ENCODE measurements at places on chromosomes 12 and 14. TPM values are rescaled to one million over a fixed set of nuclear protein-coding genes. Genes with fewer than 3 reads are reported as not detected.

The GYS2 gene
- not detected for total RNA-seq

GRCh38 chr12:13891902-13892301, 89.5 kb downstream of the GRIN2B start:
- no peak for DNase-seq

DNA sequence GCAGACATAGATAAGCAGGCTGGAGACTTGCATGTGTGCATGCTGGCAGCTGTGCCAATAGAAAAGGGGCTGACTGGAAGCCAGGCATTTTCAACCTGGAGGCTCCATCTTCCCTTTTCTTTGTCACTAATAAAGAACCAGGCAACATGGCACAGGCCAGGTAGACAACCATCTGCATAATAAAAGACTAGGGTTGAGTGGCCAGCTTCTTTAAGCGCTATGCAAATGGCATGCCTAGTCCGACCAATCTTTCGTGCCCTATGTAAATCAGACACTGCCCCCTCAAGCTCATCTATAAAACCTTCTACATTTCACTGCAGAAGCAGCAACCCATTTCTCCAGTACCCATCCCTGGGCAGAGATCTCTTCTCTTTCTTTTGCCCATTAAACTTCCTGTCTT, 4.6 kb upstream of the KLRC1 start:
- no peak for DNase-seq

DNA sequence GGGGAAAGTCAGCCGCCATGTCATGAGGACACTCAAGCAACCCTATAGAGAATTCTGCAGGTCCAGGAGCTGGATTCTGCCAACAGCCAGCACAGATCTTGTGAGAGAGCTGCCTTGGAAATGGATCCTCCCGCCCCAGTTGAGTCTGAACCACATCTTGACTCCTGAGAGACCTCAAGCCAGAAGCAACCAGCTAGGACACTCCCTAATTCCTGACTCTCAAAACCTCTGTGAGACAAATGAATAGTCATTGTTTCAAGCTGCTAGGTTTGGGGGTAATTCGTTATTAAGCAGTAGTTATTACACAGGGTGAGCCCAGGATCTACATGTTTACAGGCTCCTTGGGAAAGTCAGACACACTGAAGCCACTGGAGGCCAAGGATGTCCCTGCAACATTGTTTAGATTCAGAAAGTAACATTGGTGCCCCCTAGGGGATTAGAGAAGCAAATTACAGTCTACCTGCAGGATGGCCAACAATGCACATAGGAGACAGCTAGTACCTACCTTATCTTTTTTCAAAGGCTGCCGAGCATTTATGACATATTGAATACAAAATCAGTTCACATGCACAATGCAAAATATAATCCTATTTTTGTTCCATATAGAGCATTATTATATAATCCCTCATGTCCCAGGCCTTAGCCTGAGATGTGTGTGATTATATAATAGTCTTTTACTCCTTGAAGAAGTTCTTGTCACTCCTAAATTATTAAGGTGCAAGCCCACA, 57.9 kb upstream of the FICD start:
- peak; percentile 65 for DNase-seq

The PIK3C2G gene
- total RNA-seq: not detected

GRCh38 chr12:29858270-29858786, 74.6 kb upstream of the TMTC1 start:
- no peak for DNase-seq

- DNase-seq: no peak
Observed at GRCh38 chr14:85948153-85948552, 418.2 kb downstream of the FLRT2 start.

GRCh38 chr12:22322091-22322490, 12.4 kb downstream of the ST8SIA1 start:
- no peak for DNase-seq

DNA sequence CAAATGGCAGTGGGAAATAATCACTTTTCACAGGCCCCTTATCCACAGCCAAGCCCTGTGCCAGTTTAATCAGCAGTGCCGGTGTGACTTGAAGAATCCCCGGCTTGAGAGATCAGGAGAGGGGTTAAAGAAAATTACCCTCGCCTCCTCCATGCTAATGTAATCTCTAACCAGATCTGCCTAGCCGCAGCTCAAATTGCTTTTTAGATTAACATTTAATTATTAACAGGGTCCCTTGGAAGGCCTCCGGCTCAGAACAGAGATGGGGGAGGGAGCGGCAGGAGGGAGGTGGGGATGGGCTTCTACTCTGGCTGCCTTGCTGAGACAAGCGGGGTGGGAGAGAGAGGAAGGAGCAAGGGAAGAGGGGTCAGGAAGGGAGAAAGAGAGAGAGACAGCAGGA, 24.0 kb downstream of the FAM222A start:
- no peak for DNase-seq

GRCh38 chr14:21382095-21382494, 1.7 kb downstream of the SUPT16H start:
- DNase-seq: no peak

The BICDL1 gene
- total RNA-seq: 19.9 TPM

GRCh38 chr14:105852378-105853088, 326.1 kb downstream of the TMEM121 start:
- DNase-seq: peak; percentile 78

DNA sequence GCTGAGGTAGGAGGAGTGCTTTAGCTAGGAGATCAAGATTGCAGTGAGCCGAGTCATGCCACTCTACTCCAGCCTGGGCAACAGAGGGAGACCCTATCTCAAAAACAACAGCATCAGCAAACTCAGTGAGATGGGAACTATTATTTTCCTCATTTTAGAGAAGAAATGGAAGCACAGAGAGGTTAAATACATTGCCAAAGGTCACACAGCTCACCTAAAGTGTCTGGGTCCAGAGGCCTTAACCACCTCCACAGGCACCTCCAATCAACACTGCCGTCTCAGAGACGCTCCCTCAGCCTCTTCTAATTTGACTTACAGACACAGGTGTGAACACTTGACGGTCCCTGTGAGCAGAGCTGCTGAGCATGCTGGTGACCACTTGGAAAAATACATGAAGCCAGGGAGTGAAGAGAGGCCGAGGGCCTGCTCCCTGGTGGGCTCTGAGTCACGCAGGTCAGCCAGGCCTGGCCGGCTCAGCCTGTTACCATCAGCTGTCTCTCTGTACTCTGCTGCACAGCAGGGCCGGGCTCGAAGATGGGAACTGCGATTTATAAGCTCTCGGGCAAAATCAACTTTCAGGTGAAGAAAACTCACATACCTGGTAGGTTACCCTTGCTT, 77.5 kb upstream of the RASSF3 start:
- no peak for DNase-seq

GRCh38 chr14:65879248-65880009, 466.9 kb downstream of the FUT8 start:
- DNase-seq: no peak

DNA sequence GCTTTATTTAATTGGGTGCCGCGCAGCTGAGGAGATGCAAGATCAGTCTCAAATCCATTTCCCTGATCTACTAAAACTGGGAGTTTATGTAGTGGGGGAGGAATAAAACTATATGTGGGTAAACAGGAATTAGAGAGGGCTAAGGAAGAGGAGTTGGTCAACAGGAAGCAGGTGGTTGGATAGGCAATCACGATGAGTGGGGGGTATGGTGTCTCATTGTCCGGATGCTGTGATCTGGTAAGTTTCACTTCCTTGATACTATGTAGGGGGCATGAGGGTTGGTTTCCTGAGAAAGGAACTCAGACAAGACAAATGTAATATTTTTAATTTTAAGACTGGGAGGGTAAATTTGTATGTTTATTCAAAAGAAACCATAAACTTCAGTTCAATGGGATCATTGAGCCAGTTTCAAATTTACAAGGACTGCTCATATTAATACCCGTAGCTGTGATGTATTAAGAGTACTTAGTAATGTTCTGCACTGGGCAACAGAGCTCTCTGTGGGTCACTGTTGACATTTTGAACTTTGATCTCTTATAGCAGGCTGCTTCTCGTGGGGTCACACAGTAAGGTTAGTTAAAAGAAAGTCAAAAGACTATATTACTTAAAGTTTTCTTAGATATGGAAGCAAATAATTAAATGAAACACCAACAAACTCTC, 786.2 kb upstream of the FBXO33 start:
- peak; percentile 93 for DNase-seq

DNA sequence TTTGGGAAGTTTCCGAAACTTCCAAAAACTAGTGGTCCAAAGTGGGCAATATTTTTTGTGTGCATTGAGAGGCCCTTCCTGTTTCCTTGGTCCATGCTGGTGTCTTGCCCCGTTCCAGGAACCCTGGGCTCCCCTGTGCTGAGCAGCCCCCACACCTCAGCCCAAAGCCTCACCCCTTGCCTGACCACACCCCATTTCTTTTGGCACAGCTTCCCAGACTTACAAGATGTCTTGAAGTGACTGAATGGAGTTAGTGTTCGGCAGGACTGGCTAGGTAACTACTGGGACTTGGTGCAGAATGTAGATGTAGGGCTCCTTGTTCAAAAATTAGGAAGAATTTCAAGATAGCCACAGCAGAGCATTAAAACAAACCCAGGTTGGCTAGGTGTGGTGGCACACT, 68.6 kb downstream of the ETV6 start:
- no peak for DNase-seq

The ADAMTS20 gene
- total RNA-seq: not detected

The NEUROD4 gene
- not detected for total RNA-seq

DNA sequence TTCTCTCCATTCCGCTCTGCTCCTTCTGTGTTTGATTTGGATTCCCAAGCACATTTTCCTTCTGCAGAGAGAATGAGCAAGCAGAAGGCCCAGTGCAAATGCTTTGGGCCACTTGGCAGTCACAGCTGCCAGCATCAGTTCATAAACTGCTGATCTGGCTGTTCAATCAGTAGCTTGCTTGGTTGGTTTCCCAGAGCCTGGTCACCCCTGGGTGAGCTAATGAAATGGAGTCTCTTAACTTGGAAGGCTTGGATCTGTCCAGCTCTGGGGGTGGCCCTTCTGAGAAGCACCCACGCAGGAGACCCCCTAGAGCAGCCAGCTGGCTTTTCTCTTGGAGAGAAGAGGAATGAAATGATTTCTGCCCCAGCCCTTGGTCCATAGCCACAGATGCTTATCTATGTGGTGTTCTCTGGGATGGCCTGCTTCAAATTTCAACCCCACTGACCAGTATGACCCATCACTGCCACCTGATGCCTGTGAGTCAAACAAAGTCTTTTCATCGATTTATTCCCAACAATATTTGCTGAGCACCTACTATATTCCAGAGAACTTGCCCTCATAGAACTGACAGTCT, 30.3 kb downstream of the FAIM2 start:
- DNase-seq: no peak

The SPX gene
- 1.2 TPM for total RNA-seq

The TM7SF3 gene
- total RNA-seq: 47.1 TPM

The ESPL1 gene
- total RNA-seq: 137 TPM

GRCh38 chr12:50541139-50541538, 36.4 kb downstream of the DIP2B start:
- DNase-seq: no peak

GRCh38 chr14:68657300-68658028, 135.4 kb downstream of the ZFP36L1 start:
- DNase-seq: no peak

The SIX6 gene
- not detected for total RNA-seq

The RBP5 gene
- 0.70 TPM for total RNA-seq

DNA sequence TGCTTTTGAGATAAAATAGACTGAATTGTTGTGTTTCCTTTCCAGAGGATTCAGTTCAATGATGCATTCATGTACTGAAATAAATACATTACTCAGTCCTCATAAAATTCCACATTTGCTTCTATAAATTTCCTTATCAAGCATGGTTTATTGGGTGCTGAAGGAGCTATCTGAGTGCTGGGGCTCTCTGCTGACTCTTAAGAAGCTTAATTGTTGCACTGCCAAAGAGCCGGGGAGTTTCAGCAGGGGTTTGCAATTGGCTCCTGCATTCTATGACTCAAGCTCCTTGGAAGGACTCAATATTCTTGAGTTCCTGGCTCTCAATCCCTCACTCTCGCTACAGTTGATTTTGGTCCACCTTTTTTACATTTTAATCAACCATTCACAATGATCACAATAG, 69.8 kb upstream of the PYGL start:
- DNase-seq: no peak

- DNase-seq: no peak
Observed at GRCh38 chr14:94307410-94307992, 14.4 kb upstream of the SERPINA10 start.

The MLEC gene
- total RNA-seq: 82.4 TPM

The AQP5 gene
- total RNA-seq: not detected

The IFNG-AS1 gene
- 36.8 TPM for total RNA-seq

- DNase-seq: no peak
Observed at GRCh38 chr12:127144770-127145169, 1122.2 kb upstream of the TMEM132C start.

DNA sequence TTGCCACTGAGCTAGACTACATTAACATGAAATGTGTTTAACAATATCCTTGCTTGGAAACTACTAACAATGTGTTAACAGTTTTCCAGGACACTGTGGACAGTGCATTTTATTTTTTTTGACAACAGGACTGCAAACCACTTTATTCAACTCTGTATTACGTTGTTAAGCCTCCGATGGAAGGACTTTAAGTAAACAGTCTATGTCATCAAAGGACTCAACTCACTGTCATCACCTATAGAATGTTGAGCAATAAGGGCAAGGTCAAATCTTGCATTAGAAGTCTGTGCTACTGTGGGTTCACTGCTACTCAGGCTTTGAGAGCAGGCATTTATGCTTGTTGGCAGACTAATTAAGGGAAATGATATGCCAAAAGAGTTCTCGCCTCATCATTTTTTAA, 483.7 kb downstream of the FLRT2 start:
- no peak for DNase-seq

GRCh38 chr12:123384318-123384993, 524 bp downstream of the KMT5A start:
- peak; percentile 19 for DNase-seq

GRCh38 chr12:77113971-77114370, 48.6 kb upstream of the E2F7 start:
- no peak for DNase-seq

- DNase-seq: no peak
Observed at GRCh38 chr12:14430394-14430986, 65.0 kb downstream of the ATF7IP start.

GRCh38 chr14:103593577-103593976, 30.8 kb downstream of the COA8 start:
- peak; percentile 73 for DNase-seq

DNA sequence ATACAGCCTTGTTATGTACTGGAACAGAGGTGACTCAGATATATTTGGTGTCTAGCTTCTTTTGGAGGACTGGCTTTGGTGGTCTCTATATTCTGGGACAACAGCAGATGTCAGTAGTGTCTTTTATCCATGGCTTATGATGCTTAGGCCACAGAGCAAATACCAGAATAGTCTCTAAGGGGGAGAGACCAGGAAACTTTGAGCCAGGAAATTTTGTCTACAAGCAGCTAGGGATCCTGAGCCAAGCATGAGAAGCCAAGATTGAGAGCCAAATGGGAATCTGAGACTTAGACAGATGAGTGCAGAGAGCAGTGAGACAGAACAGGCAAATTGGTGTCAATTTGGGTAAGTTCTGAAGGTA, 28.4 kb upstream of the PTPRR start:
- DNase-seq: no peak

The KRT2 gene
- not detected for total RNA-seq

- peak; percentile 24 for DNase-seq
Observed at GRCh38 chr14:24207104-24207551, 1.6 kb downstream of the TSSK4 start.

GRCh38 chr12:31651893-31652521, 7.5 kb upstream of the ETFBKMT start:
- no peak for DNase-seq

The SDR9C7 gene
- not detected for total RNA-seq

GRCh38 chr12:14723763-14724162, 27.4 kb upstream of the GUCY2C start:
- peak; percentile 73 for DNase-seq

- no peak for DNase-seq
Observed at GRCh38 chr12:62966990-62967506, 32.1 kb upstream of the PPM1H start.
